ENCODE measurements at places on chromosomes 6 and 20.

GRCh38 chr6:126618639-126619343, 278.9 kb downstream of the CENPW start:
- DNase-seq, result no peak

GRCh38 chr6:141938664-141939063, 194.1 kb upstream of the GJE1 start:
- DNase-seq, result no peak

GRCh38 chr6:21942897-21943296, 349.3 kb downstream of the SOX4 start:
- DNase-seq, result no peak

DNA sequence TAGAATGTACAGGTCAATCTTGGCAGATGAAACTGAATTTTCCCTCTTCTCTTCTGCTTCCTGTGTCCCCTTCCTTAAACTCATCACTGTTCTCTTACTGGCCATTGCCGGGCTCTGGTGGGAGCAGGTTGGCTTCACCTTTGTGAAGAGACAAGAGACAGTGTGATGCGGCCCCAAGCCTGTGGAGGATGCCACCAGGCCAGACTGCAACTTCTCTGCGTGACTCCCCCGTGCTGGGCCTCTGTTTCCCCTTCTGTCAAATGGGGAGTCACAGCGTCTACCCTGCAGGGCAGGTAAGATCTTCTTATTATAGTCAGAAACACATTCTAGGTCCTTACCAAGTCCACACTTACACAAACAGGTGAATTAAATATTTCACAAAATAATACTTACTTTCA, 1.9 kb upstream of the LSM14B start:
- DNase-seq, result peak; percentile 2

DNA sequence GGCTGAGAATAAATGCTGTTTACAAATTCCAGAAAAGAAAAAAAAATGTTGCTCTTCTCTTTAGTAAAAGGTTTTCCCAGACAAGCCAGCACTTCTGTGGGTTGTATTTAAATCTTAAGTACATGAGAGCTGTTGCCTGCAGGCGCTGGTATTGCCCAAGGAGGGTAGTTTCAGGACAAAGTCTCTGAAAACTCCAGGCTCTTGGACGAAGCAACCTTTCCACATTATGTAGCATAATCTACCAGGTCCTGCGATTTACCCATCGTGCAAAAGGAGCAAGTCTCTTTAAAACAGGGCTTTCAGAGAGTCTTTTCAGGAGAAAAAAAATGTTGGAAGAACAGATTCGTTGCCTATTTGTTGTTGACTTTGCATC, 65.6 kb downstream of the PLG start:
- no peak for DNase-seq

DNA sequence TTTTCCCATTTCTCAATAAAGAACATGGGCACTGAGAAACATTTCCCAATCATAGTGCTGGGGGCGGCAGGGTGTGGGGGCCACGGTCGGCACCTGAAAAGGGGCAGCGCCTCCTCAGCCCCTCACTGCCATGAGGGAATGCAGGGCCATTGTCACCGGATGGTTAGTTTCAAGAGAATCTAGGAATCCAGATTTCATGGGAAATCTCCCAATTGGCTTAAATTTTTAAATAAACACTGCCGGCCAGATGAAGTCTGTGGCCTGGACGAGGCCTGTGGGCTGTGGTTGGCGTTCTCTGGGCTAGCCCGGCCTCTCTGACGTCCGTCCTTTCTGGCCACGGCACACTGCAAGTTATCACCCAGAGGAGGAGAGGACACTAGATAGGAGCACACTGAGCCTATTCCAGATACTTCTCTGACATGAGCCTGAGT, 25.6 kb downstream of the MANBAL start:
- DNase-seq, result no peak

DNA sequence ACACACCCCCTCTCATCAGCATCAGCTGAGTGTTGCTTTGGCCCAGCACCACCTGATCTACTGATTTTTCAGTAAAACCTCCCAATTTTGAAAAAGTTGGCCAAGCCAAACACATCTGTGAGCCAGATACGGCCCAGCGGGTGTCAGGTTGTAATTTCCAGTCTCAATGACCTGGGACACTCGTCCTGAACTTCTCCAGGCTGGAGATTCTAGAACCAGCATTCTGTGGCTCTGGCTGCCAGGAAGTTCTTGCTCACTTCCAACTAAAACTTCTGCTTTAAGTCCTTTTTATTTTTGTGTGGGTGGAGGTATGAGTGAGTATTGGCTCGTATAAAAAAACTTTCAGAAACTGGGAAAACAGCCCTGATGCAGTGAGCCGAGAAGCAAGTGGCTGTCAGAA, 5.1 kb downstream of the KIAA1755 start:
- no peak for DNase-seq

DNA sequence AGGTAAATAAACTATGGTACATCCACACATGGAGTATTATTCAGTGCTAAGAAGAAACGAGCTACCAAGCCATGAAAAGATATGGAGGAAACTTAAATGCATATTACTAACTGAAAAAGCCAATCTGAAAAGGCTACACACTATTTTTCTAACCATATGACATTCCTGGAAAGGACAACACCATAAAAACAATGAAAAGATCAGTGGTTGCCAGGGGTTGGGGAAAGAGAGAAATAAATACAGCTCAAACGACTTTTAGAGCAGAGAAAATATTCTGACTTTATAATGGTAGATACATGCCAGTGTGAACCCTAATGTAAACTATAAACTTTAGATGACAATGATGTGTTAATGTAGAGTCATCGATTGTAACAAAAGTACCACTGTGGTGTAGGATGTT, 225.9 kb upstream of the BTBD3 start:
- DNase-seq, result no peak

DNA sequence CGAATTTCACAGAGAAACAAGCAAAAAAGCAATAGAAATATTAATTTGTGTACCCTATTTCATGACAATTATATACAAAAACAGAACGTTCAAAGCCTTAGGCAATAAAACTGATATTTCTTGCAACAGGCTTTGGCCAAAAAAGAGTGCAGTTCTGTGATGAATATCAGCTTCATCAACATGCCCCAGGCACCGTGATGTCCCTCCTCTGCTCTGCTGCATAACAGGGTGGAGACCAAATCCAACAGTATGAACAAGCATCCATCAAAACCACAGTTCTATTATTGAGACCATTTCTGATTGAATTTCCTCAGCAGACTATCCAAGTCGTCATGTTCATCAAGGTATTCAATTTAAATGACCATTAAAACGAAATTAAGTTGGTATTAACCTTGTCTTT, 722.6 kb upstream of the NRSN1 start:
- DNase-seq, result no peak

- no peak for DNase-seq
Observed at GRCh38 chr6:147169529-147169928, 34.7 kb upstream of the STXBP5 start.

GRCh38 chr20:33589059-33589458, 73.1 kb upstream of the C20orf144 start:
- no peak for DNase-seq

DNA sequence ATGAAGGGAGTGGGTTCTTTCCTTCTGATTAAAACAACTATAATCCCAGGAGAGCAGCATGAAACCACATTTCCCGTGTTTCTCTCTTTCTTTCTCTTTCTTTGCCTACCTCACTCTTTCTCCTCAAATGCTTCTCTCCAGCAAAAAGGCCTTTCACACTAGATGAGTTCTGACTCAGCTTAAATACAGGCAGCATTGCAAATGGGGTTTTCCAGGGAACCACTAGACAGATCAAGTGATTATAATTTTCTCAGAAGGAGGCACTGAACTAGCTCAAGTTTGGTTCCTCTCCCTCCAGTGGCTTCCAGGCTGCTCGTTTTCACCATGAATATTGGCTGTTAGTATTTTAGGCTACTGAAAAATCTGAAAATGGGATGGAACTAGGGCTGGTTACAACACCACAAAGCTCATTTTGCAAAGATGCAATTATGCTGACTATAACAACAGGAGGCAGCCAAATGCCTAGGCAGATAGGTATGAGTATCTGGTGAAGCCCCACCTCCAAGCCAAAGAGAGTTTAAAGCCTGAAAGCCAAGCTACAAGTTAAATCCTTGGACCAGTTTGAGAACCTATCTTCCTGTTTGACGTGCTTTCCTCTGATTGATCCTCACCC, 260.0 kb downstream of the MMUT start:
- no peak for DNase-seq

- DNase-seq, result no peak
Observed at GRCh38 chr6:24186349-24186748, 60.3 kb downstream of the NRSN1 start.

- DNase-seq, result no peak
Observed at GRCh38 chr6:140017470-140017869, 643.0 kb upstream of the CITED2 start.

GRCh38 chr6:138572885-138573284, 73.6 kb upstream of the NHSL1 start:
- DNase-seq, result no peak

DNA sequence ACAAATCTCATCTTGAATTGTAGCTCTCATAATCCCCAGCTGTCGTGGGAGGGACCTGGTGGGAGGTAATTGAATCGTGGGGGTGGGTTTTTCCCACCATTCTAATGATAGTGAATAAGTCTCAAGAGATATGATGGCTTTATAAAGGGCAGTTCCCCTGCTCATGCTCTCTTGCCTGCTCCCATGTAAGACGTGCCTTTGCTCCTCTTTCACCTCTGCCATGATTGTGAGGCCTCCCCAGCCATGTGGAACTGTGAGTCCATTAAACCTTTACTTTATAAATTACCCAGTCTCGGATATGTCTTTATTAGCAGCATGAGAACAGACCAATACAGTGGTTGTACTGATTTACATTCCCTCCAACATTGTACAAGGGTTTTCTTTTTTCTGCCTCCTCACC, 69.7 kb downstream of the SUN5 start:
- DNase-seq, result no peak

DNA sequence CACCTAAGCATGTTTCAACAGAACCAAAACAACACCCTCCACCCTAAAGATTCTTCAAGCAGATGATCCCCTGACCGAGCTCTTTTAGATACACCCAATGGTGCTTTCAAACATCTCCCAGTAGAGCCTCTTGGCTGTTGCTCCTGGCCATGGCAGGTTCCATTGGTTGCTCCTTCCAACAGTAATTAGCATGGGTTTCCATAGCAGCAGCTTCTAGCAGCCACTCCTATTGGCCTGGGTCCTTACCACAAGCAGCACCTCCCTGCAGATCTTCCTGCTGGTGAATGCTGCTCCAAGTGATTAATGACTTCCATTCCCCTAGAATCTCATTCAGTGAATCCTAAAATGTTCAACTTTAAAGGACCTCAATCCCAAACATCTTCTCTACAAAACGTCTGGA, 13.9 kb downstream of the CCN2 start:
- DNase-seq, result no peak

Measured in CD4-positive, alpha-beta memory T cell (primary cell).